ENCODE measurements at places on chromosomes 12 and 14. TPM values are rescaled to one million over a fixed set of nuclear protein-coding genes. Genes with fewer than 3 reads are reported as not detected.

- no peak for DNase-seq
These were observed 124.8 kb upstream of the NOS1 start for GRCh38 chr12:117485984-117486839.

GRCh38 chr12:101634724-101635123, 40.0 kb downstream of the MYBPC1 start:
- no peak for DNase-seq

DNA sequence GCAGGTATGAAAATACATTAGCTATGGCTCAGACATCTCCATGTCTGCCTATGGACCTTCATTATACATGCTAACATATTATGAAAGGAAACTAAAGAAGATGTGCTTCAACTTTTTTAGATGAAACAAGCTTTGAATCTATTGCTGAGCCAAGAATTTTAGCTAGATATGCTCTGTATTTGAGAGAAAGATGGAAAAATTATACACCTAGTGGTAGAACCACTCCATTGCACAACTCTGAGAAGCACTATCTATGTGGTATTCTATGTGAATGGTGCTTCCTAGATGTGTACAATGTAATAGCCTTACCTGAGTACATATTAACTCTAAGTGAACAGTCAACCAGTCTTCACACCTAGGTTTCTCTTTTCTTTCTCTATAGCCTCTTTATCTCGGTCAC, 17.3 kb downstream of the EPYC start:
- no peak for DNase-seq

DNA sequence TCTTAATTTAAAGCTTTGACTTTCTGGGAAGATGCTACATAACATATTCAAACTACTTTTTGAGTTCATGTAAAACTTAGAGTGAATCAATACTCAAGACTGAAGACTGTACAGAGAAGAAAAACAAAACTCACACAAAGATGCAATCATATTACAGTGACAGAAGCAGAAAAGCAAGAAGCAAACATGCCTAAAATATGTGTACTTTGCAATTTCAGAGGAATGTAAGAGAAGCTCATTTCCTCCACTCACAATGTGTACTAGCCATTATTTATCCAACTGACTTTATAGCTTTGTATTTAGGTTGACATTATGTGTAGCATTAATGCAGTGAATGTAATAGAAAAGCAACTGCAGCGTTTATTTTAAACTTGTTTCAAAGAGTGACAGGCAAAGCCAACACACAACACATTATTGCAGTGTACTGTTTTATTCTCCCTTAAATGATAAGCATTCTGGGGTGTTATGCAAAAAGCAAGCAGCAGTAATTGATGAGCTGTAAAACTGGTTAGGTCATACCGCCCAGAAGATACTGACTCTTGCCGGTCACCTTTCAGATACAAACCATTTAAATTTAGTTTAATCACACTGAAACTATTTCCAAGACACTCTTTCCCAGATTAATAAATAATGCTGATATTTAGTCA, 88.2 kb upstream of the PAWR start:
- DNase-seq = no peak

The PPP2R5E gene
- 43.7 TPM for polyA plus RNA-seq

The PLEKHD1 gene
- 5.0 TPM for polyA plus RNA-seq

The AQP2 gene
- 56.9 TPM for polyA plus RNA-seq

The WIF1 gene
- polyA plus RNA-seq = 2.5 TPM

The GZMH gene
- polyA plus RNA-seq = 0.11 TPM

All from renal cortex interstitium (tissue), 15 donors.